Subcutaneous adipose tissue (tissue), 4 donors: ENCODE measurements at places on chromosomes 1 and 21. TPM values are rescaled to one million over a fixed set of nuclear protein-coding genes. Genes with fewer than 3 reads are reported as not detected.

The ASPM gene
- total RNA-seq = 0.57 TPM

The MAEL gene
- total RNA-seq = 0.33 TPM

The PTPRF gene
- 102 TPM for total RNA-seq

The EVI5 gene
- 29.1 TPM for total RNA-seq

The SLAMF1 gene
- 3.7 TPM for total RNA-seq

The PLA2G5 gene
- 4.4 TPM for total RNA-seq

The FMN2 gene
- total RNA-seq = 1.1 TPM

The PCP4 gene
- not detected for total RNA-seq

The BTBD8 gene
- 12.2 TPM for total RNA-seq

The IRF6 gene
- total RNA-seq = 1.1 TPM

The ATP1A4 gene
- total RNA-seq = 0.22 TPM

The MXRA8 gene
- 152 TPM for total RNA-seq

The TOR1AIP2 gene
- total RNA-seq = 57.7 TPM

The IGSF9 gene
- not detected for total RNA-seq

The KCNE1 gene
- 5.7 TPM for total RNA-seq

The FCRLB gene
- 0.49 TPM for total RNA-seq

The PGLYRP4 gene
- not detected for total RNA-seq

The RGS8 gene
- total RNA-seq = not detected

The CYP4B1 gene
- 340 TPM for total RNA-seq

The PTPN7 gene
- 2.6 TPM for total RNA-seq

The ARHGEF10L gene
- total RNA-seq = 19.1 TPM

The FCMR gene
- total RNA-seq = 54.1 TPM

The RBP7 gene
- 302 TPM for total RNA-seq

The AVPR1B gene
- total RNA-seq = not detected

The RHD gene
- total RNA-seq = not detected

The PLA2G2F gene
- not detected for total RNA-seq

The PLEKHG5 gene
- total RNA-seq = 2.4 TPM

The MAP1LC3C gene
- total RNA-seq = 3.1 TPM

The LRRC39 gene
- 0.65 TPM for total RNA-seq
